ENCODE measurements at places on chromosomes 4 and X.

DNA sequence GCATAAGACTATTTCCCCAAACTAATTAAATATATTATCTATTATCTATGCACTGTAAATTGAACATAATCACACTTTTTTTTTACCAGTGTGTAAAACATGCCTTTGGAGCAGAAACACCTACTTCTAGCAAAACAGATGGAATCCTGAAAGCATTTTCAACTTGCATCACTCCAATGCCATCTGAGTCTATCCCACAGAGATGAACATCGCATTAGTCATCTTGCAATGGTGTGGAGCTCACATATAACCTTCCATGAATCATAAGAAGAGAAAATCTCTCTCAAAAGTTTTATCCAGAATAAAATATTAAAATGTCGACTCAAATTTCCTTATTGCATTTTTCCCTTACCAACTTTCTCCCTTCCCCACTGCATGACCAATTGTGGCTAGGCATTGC is 406.7 kb upstream of the ACTRT1 start:
- DNase-seq: no peak

DNA sequence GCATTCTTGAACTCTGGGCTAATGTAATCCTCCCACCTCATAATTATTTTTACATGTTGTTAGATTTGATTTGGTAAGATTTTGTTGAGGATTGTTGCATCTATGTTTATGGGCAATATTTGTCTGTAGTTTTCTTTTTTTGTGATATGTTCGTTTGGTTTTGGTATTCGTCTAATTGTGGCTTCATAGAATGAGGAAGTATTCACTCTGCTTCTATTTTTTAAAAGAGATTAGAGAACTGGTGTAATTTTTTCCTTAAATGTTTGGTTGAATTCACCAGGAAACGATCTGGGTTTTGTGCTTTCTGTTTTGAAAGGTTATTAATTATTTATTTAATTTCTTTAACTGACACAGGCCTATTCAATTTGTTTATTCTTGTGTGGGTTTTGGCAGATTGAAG is 161.2 kb upstream of the NUDT6 start:
- DNase-seq: no peak

GRCh38 chr4:186554914-186555827 is at the start of gene MTNR1A:
TSS of gene MTNR1A (minus strand) at chr4:186555567. CDS start at chr4:186555365, 202 bp downstream.
- no peak for DNase-seq

- no peak for DNase-seq
Measured at GRCh38 chr4:5021546-5021945, 2.3 kb upstream of the CYTL1 start.

DNA sequence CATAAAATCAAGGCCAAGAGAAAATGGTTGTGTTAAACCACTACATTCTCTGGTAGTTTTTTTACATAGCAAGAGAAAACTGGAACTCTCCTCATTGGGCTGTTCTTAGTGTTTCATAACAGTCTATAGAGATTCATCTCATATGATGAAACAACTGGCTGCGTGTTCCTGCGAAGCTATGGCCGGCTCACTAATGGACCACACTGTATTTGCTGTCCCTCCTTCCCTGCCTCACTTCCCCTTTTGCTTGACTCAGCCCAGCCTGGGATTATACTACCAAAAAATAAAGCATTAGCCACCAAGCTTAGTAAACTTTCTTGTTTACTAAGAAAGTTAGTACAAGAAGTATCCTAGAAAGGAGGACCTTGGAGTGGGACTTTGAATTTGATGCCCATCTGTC is 31.6 kb upstream of the LSM6 start:
- DNase-seq: no peak

DNA sequence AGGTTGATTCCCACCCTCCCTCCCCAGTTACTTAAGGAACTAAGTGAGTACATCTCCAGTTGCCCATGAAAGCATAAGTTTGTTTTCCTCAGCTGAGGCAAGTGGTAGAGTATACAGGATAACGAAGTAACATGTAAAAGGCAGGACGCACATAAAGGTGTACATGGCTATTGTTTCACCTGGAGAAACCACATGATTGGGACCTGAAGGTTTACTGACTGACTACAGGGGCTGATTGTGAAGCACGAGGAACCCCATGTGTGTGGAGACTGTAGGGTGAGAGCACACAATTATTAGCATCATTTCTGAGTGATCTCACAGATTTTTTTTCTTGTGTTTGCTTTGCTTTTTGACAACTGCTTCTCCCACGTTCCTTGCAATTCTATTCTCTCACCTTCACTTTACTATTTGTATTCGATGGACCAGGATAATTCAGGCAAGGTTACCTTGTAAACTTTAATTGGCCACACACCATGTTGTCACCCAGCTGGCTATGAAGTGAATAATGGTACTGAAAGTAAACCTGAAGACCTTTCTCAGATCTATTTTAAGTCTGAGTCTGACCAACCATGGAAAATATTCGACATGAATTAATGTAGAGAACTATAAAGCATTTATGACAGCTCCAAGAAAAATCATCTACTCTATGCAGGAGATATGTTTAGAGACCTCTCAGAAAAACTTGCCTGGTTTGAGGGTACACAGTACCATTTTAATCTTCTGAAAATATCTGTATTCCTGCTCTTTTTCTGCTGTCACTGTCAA is 102.5 kb upstream of the MYOZ2 start:
- DNase-seq: no peak

DNA sequence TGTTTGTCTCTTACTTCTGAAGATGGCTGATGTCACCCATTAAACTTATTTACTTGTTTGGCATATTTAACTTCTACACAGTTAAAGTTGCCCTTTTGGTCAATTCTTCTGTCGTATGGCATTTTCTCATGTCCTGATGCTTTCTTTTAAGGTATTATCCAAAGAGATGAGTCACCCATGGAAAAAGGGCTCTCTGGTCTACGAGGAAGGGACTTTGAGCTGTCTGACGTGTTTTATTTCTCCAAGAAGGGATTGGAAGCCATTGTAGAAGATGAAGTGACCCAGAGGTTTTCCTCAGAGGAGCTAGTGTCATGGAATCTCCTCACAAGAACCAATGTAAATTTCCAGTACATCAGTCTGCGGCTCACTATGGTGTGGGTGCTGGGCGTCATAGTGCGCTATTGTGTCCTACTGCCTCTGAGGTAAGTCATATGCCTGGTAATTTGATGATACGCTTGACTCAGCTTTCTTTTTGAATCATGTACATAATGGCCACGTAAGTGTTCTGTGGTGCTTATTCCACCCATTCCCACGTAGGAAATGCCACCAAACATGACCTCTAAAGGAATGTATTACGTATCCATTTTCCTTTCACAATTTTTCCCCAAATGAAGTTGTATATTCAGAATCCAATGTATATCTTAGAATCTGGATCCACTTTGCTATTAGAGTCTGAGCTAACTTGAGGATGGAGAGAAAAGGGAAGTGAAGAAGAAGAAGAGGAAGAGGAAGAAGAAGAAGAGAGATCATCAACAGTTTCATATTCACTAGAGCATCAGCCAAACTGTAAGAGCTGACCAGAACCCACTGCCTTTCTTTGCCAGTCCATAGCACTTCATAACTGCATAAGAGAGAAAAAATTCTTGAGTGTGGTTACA is 45.7 kb downstream of the GPAT3 start:
- no peak for DNase-seq

DNA sequence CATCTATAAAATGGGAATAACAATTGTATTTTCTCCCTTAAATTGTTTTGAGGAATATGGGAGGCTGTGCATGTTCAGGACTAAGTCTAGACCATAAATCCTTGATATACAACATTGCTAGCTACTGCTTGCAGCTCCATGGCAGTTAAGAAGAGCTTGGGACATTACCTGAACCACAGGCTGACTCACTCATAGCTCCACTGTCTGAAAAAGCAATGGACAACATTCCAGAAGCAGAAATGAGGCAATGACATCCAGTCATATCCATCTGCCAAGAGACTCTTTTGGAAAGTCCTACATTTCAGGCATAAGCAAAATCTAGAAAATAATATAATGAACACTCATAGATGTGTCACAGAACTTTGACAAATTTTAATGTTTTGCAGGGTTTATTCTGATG is 167.3 kb upstream of the LEF1 start:
- DNase-seq: no peak

- no peak for DNase-seq
Measured at GRCh38 chr4:179663641-179664429, 2221.6 kb upstream of the AGA start.

DNA sequence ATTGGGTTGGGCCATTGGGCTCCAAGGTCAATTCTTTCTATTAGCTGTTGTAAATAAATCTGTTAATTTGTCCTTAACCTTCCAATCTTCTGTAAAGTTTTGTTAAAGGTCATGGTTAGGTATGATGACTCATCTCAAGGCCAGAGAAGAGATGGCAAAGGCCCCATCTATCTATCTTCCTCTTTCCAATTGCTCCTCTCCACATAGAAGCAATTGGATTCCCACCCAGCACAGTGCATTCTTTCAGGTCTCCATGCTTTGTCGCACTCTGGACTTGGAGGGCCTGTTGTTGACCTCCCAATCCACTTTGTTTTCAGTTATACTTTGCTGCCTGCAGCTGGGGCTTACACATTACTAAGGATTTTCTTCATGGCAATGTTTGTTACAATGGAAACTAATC is 118.5 kb downstream of the MFAP3L start:
- DNase-seq: no peak

- DNase-seq: no peak
Measured at GRCh38 chrX:74422576-74423288, 1.4 kb downstream of the SLC16A2 start.

DNA sequence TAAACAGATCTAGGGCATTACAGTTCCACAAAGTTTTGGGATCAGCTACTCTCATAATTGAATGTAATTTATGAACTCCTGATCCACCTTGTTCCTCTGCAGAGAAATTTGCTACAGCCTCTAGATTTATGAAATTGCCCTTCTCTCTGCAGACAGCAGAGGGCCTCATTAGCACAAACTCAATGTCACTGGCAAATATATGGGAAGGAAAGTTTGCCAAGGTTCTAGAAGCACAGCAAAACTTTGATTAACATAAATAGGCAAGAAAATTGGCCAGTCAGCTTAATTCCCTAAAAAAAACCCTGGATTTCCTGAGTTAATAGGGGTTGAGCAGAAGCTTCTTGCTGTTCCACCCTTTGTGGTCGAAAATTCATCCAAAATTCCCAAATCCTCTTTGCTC is 31.5 kb downstream of the PRPS1 start:
- no peak for DNase-seq

DNA sequence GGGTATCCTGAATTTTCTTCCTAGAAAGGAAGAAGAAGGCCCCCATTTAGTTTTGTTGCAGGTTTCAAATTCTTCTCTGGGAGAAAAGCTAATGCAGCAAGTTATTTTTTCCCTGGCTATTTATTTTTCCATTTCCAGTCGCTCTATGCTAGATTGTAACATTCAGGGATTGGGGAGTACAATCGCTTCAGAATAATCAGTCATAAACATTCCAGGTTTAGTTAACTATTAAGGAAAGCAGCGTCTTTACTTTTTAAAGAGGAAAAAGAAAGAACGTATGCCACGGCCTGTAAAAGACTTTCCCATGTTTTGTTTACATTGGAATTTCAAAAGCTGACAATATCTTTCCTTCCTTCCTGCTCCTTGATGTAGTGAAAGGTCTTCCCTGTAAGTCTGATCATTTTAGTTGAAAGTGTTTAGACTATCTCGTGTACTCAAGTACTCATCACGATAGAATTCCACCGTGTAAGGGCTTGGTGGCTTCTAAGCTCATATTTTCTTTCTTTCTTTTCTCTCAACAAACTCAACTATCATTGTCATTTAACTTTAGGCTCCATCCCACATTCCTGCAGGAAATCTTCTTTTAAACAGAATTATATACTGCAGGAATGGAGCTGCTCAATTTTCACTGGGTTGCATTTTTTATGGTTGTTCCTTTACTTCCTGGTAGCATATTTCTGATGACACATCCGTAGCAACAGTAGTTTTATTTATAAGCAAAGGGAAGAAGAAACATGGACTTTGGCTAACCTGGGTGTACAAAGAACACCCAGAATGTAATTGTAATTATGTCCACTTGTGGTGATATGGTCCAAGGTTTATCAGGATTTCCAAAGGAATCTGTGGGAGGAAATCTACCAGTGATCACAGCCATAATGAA is 213.1 kb upstream of the FAT1 start:
- DNase-seq: no peak
